Mucosa of descending colon (tissue), 3 donors: ENCODE measurements at places on chromosomes 5 and 9.
A peak's percentile ranks its signal among the peaks of the same experiment; 100 is the strongest.

DNA sequence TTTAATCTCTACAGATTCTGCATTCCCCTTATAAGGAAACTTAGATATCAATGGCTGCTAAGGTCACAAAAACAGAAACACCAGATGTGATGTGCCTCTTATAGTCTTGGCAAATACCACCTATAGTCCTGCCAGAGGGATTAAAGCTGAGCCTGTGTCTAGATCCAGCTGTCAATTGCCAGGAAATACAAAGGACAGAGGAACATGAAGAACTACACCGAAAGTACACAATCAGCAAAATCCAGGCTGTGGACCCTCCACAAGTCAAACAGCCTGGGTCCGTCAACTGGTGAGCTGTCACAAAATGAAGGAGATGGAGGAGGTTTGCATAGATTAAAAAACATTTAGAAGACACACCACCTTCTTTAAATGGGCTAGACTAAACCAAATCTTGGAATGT is 85.4 kb downstream of the KLF4 start:
- no peak for DNase-seq

GRCh38 chr5:53006911-53007890 is 18.0 kb downstream of the ITGA2 start:
- no peak for DNase-seq

- peak; percentile 8 for DNase-seq
These were observed 211.5 kb downstream of the GAPVD1 start for GRCh38 chr9:125472926-125473701.

GRCh38 chr9:70641631-70642030 is 227.2 kb upstream of the KLF9 start:
- DNase-seq: no peak

GRCh38 chr5:122030251-122030650 is 47.8 kb downstream of the LOX start:
- no peak for DNase-seq

DNA sequence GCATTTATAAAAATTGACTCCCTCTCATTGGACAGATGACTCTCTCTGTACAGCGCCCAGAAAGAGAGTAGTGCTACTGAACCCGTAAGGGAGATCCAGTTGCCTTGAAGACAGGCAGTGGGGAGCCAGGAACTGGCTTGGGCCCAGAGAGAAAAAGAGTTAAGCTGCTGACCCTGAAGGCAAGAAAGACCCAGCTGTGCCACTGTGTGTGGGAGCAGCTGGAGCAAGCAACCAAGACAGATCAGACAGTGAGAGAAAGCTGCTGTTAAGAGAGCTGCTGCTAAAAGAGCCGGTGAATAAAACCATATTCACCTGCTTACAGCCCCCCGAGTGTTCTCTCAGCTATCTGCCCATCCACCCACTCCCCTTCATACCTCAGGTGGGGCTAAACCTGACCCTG is 149.7 kb upstream of the ADAMTS16 start:
- DNase-seq: no peak

GRCh38 chr9:32955655-32956478 is 45.6 kb downstream of the APTX start:
- DNase-seq: no peak

DNA sequence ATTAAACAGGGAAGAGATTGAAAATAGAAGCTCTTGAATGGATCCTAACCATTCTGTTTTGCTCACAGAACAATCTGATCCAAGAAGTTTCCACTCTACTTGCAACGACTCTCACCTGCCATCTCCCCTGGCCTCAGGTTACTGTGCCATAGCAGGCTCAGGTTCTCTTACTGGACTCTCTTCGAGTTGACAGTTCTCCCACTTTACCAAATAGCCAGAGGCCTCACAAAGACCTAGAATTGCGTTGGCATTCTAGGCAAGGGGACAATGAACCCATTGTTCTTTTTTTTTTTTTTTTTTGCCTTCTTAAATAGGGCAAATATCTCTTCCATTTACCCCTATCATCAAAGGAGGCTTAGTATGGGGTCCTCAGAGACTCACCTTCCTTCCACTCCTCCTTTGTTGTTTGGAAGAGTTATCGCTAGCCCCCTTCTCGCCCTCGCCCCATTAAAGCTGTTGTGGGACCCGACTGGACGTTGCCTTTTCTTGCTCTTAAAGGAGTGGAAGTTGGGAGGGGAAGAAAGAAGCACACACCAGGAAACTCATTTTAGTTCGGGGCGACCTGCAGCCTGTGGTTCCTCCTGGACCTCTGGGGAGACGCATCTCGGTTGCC is 688 bp upstream of the PLPPR1 start:
- no peak for DNase-seq

- DNase-seq: no peak
These were observed 252.5 kb upstream of the SEMA6A start for GRCh38 chr5:116827078-116827477.

DNA sequence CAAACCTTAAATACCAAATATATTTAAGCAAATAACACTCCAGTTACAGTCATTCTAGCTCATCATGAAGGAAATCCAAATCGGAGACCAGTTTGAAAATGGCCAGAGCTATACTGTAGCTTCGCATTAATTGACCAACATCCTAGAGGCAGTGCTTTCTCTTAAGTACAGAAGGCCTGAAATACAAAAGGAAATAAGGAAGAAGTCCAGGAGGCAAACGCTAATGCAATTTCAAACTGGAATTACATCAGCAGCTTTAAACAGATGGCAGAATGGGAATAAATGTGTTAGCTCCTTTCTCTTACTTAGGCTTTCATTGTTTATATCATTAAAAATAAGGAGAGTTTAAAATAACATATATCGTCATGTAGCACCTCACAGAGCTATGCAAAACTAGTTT is 197.0 kb downstream of the SEC61B start:
- no peak for DNase-seq

DNA sequence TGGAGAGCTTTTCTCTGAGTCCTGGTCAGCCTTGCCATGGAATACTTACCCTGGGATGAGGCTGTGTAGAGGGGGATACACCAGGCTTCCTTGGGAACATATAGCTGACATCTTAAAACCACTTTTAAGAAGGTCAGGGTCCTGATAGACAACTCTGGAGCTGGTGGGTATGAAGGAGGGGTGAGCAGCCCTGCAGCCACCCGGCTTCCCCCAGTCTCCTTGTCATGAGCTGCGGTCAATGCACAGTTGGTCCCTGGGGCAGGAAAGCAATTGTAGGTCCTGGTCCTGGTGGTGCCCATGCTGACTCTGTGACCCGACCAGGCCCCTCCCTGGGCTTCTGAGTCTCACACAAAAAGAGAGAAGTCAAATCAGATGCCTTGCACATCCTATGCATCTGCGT is 63.6 kb downstream of the MRPL36 start:
- DNase-seq: no peak

GRCh38 chr5:138752951-138753793 is at the start of gene CTNNA1:
CTNNA1 (plus strand) TSS chr5:138753425; CDS start chr5:138781925, 28,500 bp downstream.
- peak; percentile 92 for DNase-seq

GRCh38 chr9:114187827-114188226 is 32.5 kb downstream of the COL27A1 start:
- no peak for DNase-seq

DNA sequence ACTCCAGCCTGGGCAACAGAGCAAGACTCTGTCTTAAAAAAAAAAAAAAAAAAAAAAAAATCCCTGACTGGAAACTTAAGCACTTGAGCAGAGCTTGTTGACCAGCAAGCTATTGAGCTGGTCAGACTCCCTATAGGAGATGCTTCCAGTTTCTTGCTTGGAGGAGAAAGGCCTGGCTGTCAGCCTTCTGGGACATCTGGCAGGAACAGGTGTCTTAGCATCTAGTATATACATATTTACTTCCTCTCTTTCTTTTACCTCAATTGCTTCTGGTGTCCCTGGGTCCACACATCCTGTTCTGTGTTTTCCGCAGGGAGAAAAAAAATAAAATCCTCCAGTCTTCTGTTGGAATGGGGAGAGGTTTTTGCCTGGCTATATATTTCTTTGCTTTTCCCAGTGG is 60.1 kb downstream of the PRKACG start:
- no peak for DNase-seq

DNA sequence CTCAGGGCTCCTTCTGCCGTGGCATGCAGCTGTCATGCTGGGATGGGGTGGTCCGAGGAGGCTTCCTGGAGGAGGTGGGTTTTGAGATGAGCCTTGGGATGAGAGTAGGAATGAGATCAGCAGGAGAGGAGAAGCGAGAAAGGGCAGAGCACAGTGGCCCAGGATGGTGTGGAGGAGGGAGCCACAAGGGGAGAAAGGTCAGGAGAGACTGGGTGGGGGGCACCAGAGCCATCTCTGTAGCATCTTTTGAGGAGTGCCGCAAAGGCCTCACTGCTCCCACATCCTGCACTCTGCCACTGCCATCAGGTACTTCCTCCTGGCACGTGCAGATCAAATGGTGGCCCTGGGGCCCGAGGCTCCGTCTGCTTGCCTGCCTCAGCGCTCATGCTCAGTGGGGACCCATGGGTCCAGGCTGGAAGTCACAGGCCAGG is 150.2 kb downstream of the MACROH2A1 start:
- DNase-seq: no peak

GRCh38 chr5:585962-586628 is 26.0 kb upstream of the CEP72 start:
- no peak for DNase-seq

GRCh38 chr5:161256957-161257356 is 289.6 kb downstream of the GABRB2 start:
- DNase-seq: no peak

GRCh38 chr9:2655411-2655901 is 33.9 kb downstream of the VLDLR start:
- DNase-seq: no peak

DNA sequence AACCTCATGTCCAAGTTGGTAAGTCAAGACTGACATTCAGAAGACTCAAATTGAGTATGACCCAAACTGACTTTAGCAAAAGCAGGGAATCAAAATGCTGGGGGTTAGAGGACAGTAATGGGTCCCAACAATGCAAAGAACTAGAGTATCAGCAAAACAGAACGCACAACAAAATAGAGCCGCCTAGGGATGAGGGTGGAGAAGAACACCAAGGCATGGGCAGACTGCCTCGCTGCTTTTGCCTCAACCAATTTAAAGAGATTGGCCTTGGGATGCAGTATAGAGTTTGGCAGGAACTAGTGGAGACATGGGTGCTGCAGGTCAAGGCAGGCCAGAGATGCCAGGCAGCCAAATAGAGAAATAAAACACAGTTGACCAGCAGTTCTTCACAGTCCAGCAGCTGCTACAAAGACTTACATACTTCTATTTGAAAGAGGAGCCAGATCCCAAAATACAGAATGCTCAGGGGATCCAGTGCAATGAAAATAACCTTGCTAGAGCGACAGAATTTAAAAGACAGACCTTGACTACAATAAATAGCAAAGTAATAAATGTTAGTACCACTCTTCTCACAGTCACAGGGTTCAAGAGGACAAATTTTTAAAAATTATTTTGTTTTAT is 83.9 kb upstream of the NIPBL start:
- no peak for DNase-seq

- no peak for DNase-seq
These were observed 13.0 kb upstream of the SETX start for GRCh38 chr9:132367613-132368313.

- DNase-seq: no peak
These were observed 38.3 kb upstream of the EGFL7 start for GRCh38 chr9:136624184-136624951.

GRCh38 chr9:70488793-70489105 is 74.3 kb upstream of the KLF9 start:
- DNase-seq: no peak

DNA sequence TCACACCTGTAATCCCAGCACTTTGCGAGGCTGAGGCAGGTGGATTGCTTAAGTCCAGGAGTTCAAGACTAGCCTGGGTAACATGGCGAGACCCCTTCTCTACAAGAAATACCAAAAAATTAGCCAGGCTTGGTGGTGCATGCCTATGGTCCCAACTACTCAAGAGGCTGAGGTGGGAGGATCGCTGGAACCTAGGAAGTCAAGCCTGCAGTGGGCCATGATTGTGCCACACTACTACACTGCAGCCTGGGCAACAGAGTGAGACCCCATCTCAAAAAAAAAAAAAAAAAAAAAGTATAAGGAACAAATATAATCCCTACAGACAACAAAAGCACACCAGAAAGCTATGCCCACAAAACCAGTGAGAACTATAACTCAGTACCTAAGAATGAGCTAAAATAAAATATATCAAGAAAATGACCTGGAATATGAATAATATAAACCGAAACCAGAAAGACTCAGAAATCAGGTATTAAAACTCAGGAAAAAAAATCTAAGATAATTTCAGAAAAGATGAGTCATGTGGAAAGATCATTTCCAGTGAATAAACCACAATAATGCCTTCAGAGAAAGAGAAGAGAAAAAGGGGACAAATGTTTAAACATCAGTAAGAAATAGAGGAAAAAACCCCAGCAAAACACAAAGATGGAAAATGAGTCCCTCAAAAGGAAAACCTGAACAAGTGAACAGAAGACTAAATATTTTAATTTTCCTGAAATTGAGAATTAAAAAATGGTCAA is 57.4 kb downstream of the GOLPH3 start:
- DNase-seq: no peak

- DNase-seq: no peak
These were observed 45.0 kb downstream of the CRB2 start for GRCh38 chr9:123400926-123401503.

DNA sequence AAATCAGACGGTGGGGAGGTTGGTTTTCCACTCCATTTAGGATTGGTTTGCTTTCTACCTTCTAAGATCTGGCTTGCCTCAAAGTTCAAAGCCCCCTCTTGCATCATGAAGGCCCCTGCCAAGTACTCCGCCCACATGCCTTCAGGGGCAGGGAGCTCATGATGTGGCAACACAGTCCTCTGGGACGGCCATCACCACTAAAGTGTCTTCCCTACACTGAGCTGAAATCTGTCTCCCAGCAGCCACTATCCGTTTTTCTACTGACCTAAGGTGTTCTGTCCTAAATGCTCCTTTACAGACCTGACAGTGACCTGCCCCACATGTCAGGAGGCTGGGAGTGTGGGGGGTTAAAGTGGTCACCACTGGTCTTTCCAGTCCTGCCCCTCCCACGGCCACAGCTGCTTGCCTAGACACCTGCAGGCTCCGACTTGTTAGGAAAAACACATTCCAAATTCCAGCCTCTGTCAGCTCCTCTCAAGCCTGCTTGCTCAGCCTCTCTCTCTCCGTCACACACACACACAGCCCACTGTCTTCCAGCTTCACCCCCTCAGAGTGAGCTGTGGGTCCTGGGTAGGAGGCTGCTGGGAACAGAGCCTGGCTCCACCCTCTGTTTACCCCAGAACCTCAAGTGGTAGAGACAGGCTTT is 44.9 kb downstream of the SHB start:
- no peak for DNase-seq

- no peak for DNase-seq
These were observed 134.0 kb downstream of the ZSWIM6 start for GRCh38 chr5:61466017-61466416.

DNA sequence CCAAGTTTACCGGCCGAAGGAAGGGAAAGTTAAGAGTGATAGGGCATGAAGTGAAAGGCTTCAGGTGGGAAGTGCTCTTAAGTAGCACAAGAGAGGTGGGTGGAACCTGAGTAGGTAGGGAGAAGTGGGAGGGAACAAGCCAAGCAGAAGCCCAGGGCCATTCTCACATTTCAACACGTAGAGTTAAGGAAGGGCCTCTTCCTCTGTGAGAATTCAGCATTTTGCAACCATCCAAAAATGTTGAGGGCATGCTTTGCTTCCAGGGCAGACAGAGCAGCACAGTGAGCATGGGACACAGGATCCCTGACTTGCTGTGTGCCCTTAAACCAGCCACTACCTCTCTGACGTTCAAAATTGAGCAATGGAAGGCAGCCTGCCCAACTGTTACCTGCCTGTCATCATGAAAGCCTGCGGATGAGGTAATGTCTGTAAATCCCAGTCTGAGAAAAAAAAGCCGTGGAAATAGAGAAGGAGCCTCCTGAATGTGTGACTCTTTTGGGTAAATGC is 3.3 kb downstream of the CYFIP2 start:
- DNase-seq: no peak

GRCh38 chr5:10507575-10508096 is 56.2 kb upstream of the ANKRD33B start:
- no peak for DNase-seq

- DNase-seq: peak; percentile 88
These were observed 12.2 kb downstream of the EGFL7 start for GRCh38 chr9:136674786-136675349.
